CD4-positive, alpha-beta T cell treated with Interferon alpha-2 for 1 hour (primary cell): ENCODE measurements at places on chromosomes 4 and X.
A peak's percentile ranks its signal among the peaks of the same experiment; 100 is the strongest.

- DNase-seq: peak; percentile 17
Observed at GRCh38 chr4:89837385-89837992, 528 bp upstream of the SNCA start.

- DNase-seq: peak; percentile 2
Observed at GRCh38 chr4:106898621-106899230, 137.4 kb downstream of the DKK2 start.

DNA sequence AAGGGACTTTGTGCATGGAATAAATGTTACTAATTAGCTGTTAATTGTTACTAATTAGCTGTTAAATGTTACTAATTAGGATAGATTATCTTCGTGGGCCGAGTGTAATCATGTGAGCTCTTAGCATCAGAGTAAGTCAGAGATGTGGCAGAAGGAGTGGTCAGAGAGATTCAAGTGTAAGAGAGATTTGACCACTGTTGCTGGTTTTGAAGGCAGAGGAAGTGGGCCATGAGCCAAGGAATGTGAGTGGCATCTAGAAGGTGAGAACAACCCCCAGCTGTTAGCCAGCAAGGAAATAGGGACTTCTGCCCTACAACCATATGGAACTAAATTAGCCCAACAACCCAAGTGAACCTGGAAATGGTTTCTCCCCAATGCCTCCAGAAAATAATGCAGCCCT lies 28.2 kb downstream of the ODAPH start:
- DNase-seq: no peak

GRCh38 chr4:19375136-19375804 lies 876.4 kb upstream of the SLIT2 start:
- no peak for DNase-seq
